Right atrium auricular region (tissue), 2 donors: ENCODE measurements at places on chromosomes 5 and 9. TPM values are rescaled to one million over a fixed set of nuclear protein-coding genes. Genes with fewer than 3 reads are reported as not detected.

GRCh38 chr9:123772967-123773366 is 157.0 kb downstream of the DENND1A start:
- H3K27me3 ChIP-seq, result no peaks in the 10 kb centered on the region
- no peak overlapping the region for H3K27ac ChIP-seq
- H3K4me1 ChIP-seq, result no peaks in the 10 kb centered on the region
- no peak overlapping the region for H3K4me3 ChIP-seq
- DNase-seq, result no peak

GRCh38 chr5:177474002-177474476 is 605 bp upstream of the DBN1 start:
- no peak overlapping the region for H3K4me3 ChIP-seq
- peak overlapping the region; percentile 84 for H3K27ac ChIP-seq
- no peak for DNase-seq
- H3K36me3 ChIP-seq, result no peaks in the 10 kb centered on the region

The ITGA1 gene
- 26.8 TPM for total RNA-seq

DNA sequence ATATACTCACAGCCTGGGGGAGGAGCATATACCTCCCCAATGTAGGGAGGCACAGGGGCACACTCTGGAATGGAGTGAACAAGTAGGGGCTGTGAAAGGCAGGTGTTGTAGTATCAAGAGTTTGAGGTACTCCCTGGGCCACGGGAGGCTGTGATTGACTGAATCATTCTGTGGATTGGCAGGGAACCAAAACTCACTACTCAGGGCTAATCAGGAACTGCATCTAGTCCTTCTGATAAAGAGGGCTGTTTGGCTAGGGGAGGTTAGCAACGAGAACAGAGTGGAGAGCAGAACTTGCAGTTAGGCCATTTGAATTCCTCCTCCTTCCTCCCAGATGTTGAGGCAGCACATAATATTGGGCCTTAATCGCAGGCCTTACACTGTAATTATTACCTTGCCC is 369.2 kb upstream of the MPDZ start:
- H3K36me3 ChIP-seq, result no peaks in the 10 kb centered on the region
- no peak overlapping the region for H3K4me3 ChIP-seq
- H3K27me3 ChIP-seq, result no peaks in the 10 kb centered on the region
- peaks cover 3% of the 10 kb centered on the region for H3K4me1 ChIP-seq

The ZDHHC11B gene
- 4.0 TPM for total RNA-seq

The SH3RF2 gene
- total RNA-seq, result 41.2 TPM

DNA sequence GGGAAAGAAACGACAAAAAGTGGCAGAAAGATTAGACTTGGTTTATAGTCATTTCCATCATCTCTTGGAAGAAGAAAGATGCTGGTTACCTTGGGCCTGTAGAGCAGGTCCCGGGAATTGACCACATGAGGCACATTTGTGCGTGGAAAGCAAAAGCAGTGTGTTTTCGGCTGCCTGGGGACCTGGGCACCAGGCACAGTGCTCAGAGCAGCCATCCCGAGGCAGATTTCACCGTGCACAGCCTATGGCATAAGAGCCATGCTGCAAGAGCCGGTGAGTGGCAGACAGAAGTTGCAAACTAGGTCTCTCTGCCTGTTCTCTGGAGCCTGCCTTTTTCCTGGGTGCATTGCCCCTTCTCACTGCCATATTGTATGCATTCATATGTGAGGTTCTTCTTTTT is 77.0 kb downstream of the ICE1 start:
- DNase-seq, result no peak
- H3K27me3 ChIP-seq, result no peaks in the 10 kb centered on the region
- H3K27ac ChIP-seq, result no peak overlapping the region
- no peak overlapping the region for H3K4me3 ChIP-seq

The PTPN3 gene
- total RNA-seq, result 6.9 TPM

DNA sequence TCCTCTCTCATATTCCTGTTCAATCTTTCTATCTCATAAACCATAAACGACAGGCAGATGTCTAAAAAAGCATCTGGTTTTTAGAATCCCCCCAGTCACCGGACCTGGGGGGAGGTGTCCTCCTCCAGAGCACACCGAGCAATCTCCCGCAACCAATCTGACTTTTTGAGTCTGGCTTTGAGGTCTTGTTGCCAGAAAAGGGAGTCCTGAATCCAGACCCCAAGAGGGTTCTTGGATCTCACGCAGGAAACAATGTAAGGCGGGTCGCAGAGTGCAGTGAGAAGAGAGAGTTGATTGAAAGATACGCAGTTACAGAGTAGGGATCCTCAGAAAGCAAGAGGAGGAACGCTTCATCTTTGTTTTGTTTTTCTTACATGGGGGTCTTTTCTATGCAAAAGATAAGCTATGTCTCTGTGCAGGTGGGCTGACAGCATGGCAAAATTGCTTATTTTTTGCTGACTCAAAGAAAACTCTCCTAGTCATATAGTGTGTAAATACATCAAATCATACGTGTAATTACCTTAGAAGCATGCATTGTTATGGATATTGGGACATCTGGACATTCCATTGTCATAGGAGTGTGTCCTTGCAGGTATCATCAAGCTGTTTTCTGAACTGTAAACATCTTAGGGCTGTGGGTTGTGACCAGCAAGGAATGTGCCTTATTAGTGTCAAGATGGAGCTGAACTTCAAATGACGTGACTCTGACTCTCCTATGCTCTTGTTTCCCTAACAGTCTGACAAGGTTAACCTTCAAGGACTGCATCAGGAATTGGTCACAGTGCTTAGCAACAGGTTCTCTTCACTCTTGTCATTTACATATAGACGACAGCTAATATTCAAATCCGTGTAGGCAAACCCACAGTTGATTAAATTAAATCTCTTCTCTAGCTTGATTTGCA is 159.3 kb upstream of the DAPK1 start:
- H3K4me1 ChIP-seq, result no peaks in the 10 kb centered on the region
- no peak for DNase-seq
- no peaks in the 10 kb centered on the region for H3K36me3 ChIP-seq
- H3K27me3 ChIP-seq, result no peaks in the 10 kb centered on the region
- no peak overlapping the region for H3K27ac ChIP-seq

- H3K36me3 ChIP-seq, result no peaks in the 10 kb centered on the region
- H3K4me3 ChIP-seq, result no peak overlapping the region
- H3K27ac ChIP-seq, result peak overlapping the region; percentile 71
- DNase-seq, result peak; percentile 69
- no peaks in the 10 kb centered on the region for H3K27me3 ChIP-seq
- H3K4me1 ChIP-seq, result peaks cover 33% of the 10 kb centered on the region
Measured at GRCh38 chr9:114250235-114250568, 72.7 kb upstream of the ORM1 start.

DNA sequence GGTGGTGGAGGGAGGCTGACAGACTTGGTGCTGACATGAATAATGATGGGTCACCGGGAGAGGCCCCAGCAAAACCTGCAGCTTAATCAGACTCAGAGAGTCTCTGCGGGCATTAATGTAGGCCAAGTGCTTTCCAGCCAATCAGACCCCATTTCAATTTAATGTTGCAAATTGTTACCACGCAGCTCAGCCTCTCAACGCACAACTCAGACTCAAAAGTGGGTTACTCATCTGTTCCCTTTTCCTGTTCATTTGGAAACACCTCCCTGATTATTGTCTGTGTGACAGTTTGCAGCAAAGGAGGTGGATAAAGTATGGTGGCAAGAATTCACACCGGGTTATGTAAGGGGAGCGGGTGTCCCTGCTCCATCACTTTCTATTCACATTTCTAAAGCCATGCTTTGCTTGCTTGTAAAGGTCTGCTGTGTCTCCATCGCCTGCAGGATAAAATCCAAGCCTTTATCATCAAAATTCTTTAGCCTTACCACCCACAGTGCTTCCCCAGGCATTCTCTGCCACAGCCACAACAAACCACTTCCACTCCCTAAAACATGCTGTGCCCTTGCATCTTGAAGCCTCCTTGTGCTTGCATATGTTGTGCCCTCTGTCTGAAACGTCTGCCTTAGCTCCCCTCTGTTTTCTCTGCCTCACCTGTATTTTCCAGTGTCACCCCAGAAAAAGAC is 156.5 kb downstream of the ASTN2 start:
- H3K27ac ChIP-seq, result no peak overlapping the region
- H3K36me3 ChIP-seq, result no peaks in the 10 kb centered on the region

DNA sequence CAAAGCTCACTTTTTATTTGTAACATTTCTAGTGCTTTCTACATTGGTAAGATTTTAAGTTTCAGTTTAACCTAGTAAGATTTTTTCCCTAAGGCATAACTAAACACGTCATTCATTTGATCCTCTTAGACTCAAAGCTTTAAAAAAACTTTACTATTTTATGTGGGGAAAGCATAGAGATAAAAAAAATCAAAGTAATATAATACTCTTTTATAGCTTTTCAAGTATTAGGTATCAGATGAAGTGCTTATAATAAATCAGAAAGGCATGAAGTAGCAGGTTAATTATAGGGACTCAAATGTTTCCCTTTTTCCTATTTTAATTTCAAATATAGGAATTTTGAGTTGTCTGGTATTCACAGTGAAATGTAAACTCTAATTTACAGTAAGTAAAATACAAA is 68.0 kb upstream of the POU5F2 start:
- H3K36me3 ChIP-seq, result no peaks in the 10 kb centered on the region
- no peaks in the 10 kb centered on the region for H3K4me1 ChIP-seq
- H3K4me3 ChIP-seq, result no peak overlapping the region
- no peak overlapping the region for H3K27ac ChIP-seq
- DNase-seq, result no peak

The CAMK4 gene
- total RNA-seq, result 0.11 TPM

DNA sequence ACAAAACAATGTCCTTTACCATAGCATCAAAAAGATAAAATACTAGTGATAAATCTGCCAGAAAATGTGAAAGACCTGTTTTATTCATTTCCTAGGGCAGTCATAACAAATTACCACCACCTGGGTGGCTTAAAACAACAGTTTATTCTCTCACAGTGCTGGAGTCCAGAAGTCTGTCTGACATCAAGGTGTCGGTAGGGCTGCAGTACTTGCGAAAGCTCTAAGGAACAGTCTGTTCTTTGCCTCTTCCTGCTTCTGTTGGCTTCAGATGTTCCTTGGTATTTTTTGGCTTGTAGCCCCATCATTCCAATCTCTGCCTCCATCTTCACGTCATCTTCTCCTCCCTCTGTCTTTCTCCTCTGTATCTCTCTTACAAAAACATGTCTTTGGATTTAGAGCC is 51.0 kb downstream of the PTPDC1 start:
- no peak for DNase-seq
- no peak overlapping the region for H3K4me3 ChIP-seq
- H3K27me3 ChIP-seq, result no peaks in the 10 kb centered on the region
- no peaks in the 10 kb centered on the region for H3K36me3 ChIP-seq

- H3K27ac ChIP-seq, result no peak overlapping the region
- no peaks in the 10 kb centered on the region for H3K36me3 ChIP-seq
Measured at GRCh38 chr5:124104344-124104743, 592.4 kb downstream of the CSNK1G3 start.
